ENCODE measurements at places on chromosomes 6 and 20. TPM values are rescaled to one million over a fixed set of nuclear protein-coding genes. Genes with fewer than 3 reads are reported as not detected.
A peak's percentile ranks its signal among the peaks of the same experiment; 100 is the strongest.

DNA sequence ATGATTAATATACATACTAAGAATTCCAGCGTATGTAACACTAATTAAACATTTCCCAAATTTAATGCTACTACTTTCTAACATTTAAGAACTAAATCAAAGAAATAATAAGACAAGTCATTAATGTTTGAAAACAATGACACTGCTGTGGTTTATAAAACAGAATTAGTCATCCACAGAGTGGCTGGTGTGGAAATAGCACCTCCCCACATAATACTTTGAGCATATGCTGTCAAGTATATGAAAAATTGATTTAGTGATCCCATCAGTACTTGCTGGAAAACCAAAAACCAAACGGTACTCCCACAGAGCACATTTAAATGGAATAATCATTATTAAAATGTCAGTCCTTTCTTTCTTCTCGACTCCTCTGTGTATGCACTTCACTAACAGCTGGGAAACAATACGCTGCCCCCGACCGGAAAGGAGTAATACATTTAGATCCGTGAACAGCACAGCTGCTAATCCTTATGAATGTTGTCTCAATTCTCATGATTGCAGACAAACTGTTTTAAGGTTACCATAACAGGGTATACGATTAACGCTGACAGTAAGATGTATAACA, 78.4 kb downstream of the PREP start:
- DNase-seq, result no peak

GRCh38 chr20:20022498-20022897, 5.3 kb downstream of the NAA20 start:
- DNase-seq, result no peak

DNA sequence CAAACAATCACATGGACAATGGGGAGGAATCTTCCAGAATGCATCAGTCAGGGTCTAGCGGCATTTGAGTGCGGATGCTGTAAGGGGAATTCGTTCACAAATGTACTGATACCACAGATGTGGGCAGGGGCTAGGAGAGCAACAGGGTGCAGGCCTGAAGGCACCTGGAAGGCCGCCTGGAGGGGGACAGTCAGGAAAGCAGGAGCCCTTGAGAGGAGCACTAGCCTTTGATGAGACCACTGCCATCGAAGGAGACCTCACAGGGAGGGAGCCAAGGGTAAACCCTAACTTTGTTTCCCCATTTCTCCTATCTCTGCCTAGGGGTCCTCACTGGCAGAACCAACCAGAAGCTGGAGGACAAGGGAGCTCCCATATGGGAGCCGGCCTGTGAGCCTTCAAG, 38.2 kb downstream of the MYB start:
- DNase-seq, result no peak

DNA sequence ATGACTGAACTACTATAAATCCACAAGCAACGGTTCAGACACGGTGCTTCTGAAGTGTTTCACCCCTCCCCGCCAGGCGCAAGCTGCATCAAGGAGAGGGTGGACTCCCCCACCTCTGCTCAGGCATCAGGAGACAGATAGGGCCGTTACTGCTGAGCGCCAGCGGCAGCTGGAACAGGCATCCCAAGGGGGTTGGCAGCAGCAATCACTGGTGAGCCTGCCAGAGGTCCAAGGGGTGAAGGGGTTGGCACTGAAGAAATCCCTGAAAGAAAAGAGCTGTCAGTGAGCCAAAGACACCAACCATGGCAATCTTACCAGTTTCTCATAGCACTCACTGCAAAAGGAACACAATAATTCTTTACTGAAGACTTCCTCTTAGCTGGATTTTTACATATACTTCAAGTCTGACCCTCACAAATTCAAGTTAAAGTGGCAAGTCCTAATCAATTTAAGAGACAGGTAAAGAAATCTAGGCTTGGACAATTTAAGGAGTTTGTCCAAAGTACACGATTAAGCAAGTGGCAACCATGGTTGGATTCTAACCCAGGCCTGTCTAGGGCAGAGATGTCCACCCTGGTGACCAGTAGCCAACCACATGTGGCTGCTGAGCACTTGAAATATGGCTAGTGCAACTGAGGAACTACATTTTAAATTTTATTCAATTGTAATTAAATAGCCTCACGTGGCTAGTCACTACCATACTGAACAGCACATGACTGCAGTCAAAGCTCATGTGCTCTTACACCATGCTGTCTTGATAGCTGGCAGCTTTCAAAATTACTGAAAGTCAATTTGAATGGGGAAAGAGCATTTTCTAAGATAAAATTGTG, 21.7 kb upstream of the TBC1D20 start:
- no peak for DNase-seq

DNA sequence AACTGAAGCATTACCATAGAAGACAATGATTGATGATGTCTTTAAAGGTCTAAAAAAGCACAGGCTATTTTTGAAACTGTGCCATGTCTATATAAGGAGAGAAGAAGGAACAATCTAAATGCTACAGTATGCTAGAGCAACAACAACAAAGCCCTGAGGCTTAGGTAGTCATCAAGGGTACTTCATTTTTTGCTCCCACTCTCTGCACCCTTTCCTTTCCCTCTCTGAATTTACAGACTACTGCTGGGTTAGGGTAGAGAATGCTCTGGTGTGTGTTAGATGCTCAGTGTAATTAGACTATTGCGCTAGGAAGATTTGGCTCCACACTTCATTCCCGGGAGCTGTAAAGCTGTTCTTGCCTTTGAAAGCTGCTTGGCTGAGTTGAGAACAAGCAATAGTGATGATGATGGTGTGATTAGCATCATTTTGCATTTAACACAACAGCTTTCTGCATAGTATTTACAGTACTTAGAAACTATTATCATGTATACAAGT, 1262.5 kb upstream of the CITED2 start:
- DNase-seq, result no peak

DNA sequence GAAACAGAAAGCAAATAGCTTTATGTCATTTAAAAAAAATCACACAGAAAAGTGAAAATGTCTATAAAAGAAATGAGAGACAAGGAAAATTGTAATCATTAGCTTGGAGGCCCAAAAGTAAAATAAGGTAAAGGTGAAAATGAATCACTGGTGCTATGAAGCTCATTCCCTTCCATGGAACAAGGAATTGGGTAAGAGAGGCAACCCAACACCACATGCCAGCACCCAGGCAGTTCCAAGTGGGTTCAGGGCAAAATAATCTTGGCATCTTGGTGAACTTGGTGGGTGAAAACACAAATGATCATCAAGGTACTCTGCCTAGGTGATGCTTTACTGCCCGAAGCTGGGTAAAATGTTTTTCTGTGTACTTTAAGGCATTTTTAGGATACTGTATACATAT, 16.7 kb downstream of the CST4 start:
- DNase-seq, result no peak

DNA sequence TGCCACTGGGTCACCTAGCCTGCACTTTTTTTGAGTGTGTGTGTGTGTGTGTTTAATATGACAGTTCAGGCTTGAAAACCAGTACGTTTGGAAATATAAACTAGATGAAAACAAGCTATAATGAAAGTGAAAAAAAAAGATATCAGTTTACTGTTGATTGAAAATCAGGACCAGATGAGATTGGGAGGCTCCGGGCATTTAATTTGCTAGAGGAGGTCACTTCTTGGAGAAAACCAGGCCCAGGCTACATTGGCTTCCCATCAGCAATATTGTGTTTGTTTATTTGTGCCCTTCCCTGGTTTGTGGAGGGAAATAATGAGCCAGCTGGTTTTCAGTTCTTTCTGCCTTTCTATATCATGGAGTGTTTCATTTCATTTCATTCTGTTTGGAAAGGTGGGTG, 246.6 kb upstream of the JAG1 start:
- DNase-seq, result no peak

DNA sequence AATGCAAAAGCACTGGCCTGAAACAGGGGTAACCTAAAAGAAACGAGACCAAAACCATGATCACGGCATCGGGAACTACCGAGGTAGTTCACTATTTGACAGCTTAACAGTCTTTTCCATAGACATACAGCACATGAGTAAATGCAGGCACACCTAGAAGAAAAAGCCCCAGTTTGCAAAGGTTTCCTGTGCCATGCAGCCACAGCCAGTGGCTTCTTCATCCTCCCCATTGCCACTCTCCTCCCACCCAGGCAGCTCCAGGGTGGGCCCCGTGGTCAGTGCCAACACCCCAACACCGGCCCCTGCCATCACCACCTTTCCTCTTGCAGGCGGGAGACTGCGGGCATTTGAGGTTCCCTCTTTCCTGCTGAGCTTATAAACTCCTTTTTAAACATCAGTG, 115.4 kb downstream of the SLC23A2 start:
- DNase-seq, result no peak

DNA sequence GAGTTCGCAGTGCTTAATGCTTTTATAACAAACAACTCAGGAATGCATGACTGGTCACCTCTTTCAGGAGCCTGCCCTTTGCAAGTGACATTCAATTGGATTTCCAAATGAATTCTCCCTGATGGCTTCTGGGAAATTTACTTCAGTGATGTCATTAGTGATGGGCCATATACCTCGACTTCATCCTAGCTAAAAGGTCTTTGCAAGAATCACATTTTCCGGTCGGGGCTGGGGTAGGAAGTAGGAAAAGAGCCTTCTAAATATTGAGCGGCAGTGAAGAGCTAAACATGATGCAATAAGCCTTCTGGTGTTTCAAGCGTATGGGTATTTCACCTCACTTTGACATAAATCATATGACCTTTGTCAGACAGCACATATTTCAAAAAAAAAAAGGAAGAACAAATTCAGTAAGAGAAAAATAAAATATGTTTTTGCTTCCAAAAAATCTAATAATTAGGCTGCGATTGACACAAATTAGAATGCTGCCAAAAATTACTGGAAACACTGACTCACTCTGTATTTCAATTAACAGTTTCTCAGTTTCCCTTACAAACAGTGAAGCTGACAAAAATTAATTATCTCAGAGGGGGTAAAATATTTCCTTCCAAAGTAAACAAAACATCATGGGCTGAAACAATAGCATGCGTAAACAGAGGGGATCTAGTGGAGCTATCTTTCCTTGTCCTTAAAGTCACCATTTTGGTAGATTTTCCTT, 39.8 kb downstream of the ADTRP start:
- DNase-seq, result no peak

GRCh38 chr20:58256842-58257241, 28.4 kb upstream of the ANKRD60 start:
- DNase-seq, result no peak

- DNase-seq, result peak; percentile 17
These were observed at the start of gene SAMD5 for GRCh38 chr6:147508042-147508865. Gene SAMD5, plus strand, starts transcription at chr6:147508690. Its CDS starts 239 bp downstream, at chr6:147508929.

DNA sequence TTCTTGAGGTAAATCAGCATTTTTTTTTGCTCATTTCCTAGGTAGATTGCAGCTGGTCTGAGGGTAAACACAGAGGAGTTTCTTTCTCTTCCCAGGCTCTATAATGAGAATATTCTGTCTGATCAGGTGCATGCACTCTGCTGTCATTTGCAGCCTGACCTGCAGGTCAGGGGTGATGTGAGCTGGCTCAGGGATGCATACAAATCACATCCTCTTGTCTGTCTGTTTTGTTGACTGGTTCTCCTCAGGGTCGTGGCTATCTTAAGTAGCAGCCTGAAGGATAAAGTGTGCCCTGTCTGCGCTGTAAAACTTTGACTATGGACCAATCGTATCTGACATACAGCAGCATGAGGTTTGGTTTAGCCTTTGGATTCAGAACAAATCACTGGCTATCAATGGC, 183.4 kb upstream of the POU3F2 start:
- DNase-seq, result no peak

GRCh38 chr6:33315793-33316602, 1.5 kb downstream of the ZBTB22 start:
- DNase-seq, result no peak

GRCh38 chr6:76982476-76983199, 480.7 kb downstream of the HTR1B start:
- no peak for DNase-seq

GRCh38 chr20:45011108-45011526, 44.8 kb downstream of the STK4 start:
- DNase-seq, result peak; percentile 7

DNA sequence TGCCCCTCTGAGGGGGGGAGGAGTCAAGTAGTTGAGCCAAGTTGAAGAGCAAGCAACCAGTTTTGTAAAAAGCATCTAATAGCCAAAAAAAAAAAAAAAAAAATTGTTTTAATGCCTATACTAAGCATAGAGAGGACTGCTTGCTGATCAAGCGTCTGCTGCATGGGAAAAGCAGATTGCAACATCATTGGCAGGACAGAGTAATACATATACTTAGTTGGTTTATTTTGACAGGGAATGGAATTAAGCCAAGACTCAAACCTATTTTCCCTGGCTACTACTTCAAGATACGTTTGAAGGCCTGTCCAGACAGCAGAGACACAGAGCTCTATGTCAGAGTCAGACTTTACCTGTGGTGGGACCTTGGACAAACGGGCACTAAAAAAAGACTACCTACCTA, 120.5 kb downstream of the RTN4IP1 start:
- no peak for DNase-seq

- no peak for DNase-seq
These were observed 440.8 kb downstream of the UTRN start for GRCh38 chr6:144725736-144726522.

DNA sequence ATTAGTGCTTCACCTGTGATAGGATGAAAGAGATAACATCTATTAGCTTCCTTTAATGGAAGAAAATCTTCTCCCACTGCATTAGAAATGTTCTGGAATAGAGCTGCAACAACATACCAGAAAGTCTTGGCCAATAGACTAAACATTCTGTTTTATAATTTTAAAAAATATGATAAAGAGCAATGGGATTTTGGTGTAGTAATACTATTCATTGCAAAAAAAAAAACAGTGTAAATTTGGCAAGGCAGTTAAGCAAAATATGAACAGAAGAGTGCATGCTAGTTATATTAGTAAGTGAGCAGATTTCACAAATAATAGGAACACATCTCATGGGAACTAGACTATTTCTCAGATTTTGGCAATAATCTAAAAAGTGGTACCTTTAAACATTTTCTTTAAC, 43.3 kb downstream of the SOX4 start:
- no peak for DNase-seq

- DNase-seq, result no peak
These were observed 4.8 kb downstream of the CRISP3 start for GRCh38 chr6:49739423-49739822.

DNA sequence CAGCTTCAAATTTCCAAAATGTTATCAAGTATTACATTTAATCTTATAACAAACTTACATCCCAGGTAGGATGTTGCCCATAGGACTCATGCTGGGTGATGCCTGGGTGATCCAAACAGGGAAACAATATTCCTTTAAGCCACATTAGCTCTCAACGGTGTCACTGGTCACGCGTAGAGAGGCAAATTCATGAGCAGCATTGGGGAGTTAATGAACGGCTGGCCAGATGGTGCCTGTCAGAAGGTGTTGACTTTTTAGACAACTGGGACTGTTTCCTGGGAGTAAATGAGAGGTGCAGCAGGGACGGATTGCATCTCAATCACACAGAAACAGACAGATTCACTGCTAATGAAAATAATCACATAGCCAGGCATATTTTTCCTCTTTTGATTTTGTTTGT, 83.3 kb upstream of the ID4 start:
- DNase-seq, result no peak

GRCh38 chr6:68760941-68761676, 126.0 kb downstream of the ADGRB3 start:
- no peak for DNase-seq

Gene RPS10
- total RNA-seq, result 1,161 TPM

Gene PNLDC1
- 0.11 TPM for total RNA-seq

Gene SLC32A1
- total RNA-seq, result not detected

Gene RFX6
- not detected for total RNA-seq

Gene BMP2
- 16.1 TPM for total RNA-seq

Gene CRISP2
- not detected for total RNA-seq

Gene FOXS1
- not detected for total RNA-seq

Gene LAMP5
- 0.14 TPM for total RNA-seq
